ENCODE measurements at places on chromosomes 13 and 19.

GRCh38 chr19:40089462-40089861, 1.3 kb downstream of the ZNF780A start:
- no peak for DNase-seq

- DNase-seq, result no peak
Measured at GRCh38 chr13:111508902-111509509, 188.6 kb downstream of the TEX29 start.

GRCh38 chr19:1058112-1058511, 8.9 kb upstream of the ARHGAP45 start:
- no peak for DNase-seq

GRCh38 chr13:58950911-58951310, 1212.8 kb downstream of the DIAPH3 start:
- DNase-seq, result no peak

GRCh38 chr13:45316338-45316737, 24.6 kb downstream of the TPT1 start:
- DNase-seq, result no peak

DNA sequence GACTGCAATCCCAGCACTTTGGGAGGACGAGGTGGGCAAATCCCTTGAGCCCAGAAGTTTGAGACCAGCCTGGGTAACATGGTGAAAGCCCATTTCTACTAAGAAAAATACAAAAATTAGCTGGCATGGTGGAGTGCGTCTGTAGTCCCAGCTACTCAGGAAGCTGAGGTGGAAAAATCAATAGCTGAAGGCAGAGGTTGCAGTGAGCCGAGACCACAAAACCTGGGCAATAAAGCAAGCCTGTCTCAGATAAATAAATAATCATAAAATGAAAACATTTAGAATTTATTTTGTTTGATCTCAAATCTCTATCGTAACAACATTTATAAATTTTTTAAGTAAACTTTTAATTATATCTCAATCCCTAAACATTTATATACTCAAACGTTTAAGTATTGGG, 36.6 kb downstream of the USP12 start:
- DNase-seq, result no peak

DNA sequence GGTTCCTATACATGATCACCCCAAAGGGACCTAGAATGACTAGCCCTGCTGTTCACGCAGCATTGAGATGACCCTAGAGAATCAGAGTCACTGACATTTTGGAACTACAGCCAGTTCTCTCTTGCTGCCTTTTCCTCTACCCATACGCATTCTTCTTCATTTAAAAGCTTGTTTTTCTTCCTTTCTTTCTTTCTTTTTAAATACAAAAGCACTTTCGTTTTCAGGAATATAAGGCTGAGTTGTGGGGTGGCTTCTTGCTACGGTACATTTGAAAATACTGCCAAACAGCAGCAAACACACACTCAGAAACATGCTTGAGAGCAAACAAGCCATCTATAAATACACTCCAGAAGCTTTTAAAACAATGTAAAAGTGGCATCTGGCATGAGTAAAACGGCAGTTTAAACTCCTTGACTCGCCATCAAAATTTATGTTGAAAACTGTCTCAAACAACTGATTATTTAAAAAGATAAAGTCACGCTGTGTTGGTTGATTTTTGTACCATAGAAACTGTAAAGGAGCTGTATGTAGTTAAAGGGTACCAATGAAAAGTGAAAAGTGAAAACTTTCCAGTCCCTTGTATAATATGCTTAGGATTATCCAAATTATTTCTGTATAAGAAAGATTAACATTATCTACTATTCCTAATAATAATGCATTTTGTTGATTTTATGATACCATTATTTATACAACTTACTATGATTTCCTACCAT, 95.6 kb downstream of the PCDH9 start:
- no peak for DNase-seq

DNA sequence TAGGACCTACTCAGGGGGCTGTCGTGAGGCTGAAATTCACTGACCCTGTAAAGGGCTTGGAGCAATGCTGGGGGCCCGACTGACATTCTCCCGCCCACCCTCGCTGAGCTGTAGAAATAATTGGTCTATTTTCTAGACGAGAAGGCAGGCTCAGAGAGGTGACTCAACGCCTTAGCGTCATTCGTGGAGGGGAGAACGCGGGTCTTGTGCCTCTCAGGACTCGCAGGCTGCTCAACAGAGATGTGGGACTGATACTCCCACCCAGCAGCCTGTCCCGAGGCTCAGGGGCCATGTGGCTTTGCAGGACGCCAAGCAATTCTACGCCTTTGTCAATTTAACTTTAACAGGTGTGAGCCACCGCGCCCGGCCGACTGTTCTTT, 23.6 kb upstream of the ASPDH start:
- no peak for DNase-seq

DNA sequence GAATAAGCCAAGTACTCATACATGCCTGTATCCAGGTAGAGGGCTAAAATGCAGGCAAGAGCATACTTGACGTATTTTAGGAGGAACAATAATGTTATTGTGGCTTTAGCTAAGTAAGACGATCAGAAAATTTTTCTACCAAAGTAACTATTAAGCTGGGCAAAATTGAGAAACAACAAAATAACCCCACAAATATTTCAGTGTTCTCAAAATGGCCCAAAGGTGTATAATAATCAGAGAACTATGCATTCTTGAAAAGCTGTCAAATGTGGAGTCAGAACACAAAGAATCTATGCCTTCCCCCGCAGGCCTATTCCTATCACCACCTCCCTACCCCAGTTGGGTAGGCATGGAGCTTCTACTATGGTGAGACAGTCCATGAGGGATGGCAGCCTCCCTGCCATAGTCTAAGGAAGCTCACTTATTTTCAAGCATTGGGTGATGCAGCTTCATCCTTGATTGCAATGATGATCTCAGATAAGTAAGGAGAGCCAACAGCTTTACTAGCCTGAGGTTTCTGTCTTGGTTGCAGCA, 1132.5 kb upstream of the SPRY2 start:
- no peak for DNase-seq

GRCh38 chr13:67161176-67161575, 69.0 kb downstream of the PCDH9 start:
- DNase-seq, result no peak

DNA sequence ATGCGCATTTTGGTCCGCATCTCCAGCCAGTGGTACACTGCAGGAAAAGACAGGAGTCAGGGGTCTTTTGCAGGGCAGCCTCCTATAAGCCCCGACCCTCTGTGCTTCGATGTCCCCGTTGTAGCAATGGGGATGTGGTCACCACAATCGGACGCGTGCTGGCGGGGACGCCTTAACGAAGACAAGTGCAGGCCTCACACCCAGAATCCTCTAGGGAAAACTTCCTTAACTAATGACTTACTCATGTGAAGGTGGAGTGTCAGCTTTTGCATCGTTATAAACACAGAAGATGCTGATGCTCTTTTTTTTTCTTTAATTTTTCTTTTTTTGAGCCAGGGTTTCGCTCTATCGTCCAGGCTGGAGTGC, 22.1 kb downstream of the VASP start:
- DNase-seq, result no peak

DNA sequence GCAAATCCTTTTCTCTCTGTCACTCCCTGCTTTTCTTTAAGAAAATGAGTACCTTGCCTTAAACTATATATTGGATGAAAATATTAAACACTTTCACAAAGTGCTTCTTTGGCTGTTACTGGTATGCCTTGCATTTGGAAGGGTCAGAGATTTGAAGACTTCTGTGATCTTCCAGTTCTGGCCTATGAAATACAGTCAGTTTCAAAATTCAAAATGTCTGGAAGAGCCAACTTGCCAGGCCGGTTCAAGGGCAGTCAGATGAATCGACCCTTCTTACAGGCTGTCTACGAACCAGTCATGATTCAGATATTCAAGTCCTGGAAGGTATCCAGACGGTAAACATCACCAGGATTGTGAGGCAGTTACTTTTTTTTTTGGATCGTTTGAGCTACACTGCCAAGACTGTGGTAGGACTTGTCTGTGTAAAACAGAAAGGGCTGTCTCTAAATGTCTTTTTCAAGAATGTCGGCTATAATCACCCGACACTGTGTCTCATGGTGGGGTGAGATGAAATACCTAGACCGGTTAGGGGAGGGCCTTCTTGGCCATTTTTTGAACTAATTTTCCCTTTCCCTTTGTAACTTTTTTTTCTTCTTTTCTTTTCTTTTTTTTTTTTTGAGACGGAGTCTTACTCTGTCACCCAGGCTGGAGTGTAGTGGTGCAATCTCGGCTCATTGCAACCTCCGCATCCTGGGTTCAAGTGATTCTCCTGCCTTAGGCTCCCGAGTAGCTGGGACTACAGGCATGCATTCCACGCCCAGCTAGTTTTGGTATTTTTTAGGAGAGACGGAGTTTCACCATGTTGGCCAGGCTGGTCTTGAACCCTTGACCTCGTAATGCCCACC, 11.2 kb downstream of the ACTN4 start:
- DNase-seq, result no peak

- DNase-seq, result no peak
Measured at GRCh38 chr13:102198418-102199311, 203.2 kb downstream of the FGF14 start.

DNA sequence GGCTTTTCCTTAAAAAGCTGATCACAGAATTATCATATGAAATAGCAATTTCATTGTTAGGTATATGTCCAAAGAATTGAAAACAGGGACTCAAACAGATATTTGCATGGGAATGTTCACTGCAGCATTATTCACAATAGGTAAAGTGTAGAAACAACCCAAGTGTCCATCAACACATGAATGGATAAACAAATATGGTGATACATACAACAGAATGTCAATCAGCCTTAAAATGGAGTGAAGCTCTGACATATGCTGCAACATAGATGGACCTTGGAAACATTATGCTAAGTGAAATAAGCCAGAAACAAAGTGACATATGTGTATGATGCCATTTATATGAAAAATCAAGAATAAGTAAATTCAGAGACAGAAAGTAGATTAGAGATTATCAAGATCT, 6.1 kb upstream of the CEACAM1 start:
- no peak for DNase-seq

DNA sequence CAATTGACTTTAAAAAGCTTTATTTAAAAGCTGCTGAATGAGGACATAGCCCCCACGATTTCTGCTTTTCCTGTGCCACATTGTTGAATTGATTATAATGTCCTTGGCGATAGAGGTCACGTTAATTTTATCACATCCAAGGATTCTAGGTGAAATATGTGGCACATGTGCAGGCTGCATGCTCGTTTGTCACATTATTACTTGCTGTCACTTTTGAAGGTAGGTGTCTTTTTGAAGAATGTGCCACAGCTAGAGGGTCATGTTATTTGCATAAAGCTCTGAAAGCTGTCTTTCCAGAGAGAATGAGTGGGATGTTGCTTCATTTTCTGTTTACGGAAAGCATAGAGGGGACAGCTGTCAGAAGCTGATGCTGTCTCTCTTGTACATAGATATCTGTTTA, 927.6 kb upstream of the ATXN8OS start:
- DNase-seq, result no peak

DNA sequence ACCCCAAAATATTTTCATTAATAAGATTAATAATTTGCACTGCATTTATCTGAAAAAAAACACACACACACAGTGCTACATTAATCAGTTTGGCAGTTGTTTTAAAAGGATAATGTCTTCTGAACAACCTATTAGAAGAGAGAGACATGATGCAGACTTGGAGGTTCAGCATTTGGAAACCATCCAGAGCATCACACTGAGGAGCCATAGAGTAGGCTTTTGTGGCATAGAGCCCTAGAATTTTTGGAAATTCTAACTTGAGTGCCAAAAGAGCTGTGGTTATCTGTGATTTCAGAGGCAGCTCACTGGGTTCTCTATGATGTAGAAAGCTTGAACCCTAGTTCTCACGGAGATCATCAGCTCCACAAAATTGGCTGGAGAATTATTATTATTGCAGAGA, 90.2 kb downstream of the RFC3 start:
- DNase-seq, result no peak

DNA sequence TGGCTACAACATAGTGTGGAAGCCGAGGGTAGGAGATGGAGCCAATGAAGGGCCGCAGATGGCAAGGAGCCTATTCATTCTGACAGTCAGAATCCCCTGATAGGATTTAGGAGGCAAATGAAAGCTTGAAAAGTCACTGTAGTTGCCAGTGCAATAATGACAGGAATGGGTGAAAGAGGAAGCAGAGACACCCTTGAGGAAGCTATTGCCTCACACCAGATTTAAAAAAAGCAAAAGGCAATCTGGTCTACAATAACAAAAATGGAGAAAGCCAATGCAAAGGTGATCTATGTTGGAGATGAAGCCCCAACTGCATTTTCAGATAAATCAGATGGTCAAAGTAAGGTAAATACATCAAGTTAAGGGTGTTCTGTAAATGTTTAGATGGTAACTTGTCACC, 158.5 kb downstream of the TUBA3C start:
- no peak for DNase-seq

DNA sequence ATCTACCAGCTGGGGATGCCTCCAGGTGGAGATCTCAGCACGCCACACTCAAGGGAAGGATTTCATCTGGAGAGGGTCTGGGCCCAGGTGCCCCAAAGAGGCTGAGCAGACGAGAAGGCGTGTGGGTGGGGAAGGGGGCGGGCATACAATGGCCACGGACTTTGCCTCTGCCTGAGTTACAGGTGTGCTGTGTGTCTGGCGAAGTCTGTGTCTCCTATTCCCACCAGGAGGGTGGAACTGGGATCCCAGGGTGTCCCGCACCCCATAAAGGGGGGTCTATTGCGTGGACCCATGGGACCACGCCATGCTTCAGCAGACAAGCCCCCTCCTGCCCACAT, 3.6 kb downstream of the TLE2 start:
- no peak for DNase-seq

DNA sequence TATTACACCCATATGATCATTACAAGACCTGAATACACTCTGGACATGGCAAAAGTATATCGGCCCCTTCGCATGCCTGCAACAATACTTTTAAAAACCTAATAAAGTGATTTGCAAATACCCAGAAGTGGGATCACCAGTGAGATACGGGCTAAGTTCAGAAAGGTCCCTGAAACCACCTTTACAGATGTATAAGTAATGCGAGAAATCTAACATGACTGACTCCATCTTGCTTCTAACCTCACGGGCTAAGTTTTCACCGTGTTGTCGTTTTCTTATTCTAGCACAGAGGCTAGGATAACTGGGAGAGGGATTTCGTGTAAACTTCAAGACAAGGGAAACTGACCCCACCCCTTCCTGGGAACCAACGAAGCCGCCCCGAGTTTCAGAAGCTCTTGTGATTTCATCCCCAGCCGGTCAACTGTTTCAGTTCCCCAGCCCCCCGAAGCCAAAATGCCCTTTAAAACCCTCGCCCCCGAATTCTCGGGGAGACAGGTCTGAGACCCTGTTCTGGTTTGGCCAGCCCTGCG, 703 bp downstream of the NEK3 start:
- no peak for DNase-seq

DNA sequence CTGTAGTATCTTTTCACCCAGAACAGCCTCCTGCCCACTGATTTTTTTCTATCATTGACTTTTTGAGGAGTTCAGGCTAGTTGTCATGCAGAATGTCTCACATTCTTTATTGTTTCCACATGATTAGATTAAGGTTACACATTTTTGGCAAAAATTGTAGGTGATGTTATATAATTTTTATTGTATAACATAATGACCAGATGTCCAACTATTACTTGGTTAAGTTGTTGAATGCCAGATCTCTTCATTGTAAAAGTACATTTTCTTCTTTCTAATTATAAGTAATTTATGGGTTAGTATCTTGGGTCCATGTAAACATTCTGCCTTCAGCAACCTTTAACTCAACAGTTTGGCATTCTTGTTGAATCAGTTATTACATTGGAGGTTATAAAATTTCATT, 138.4 kb downstream of the POSTN start:
- DNase-seq, result no peak

Measured in activated B cell treated with CpG ODN at 0.5 μM for 24 hours (primary cell).